Stimulated activated CD4-positive, alpha-beta T cell treated with anti-CD3 and anti-CD28 coated beads, Interleukin-4, amount 100 ng/mL, for 48 hours (primary cell): ENCODE measurements at places on chromosomes 1 and 21.

GRCh38 chr21:35713914-35714313, 346.4 kb downstream of the SETD4 start:
- DNase-seq: no peak

GRCh38 chr1:109883248-109883955, 27.2 kb upstream of the CSF1 start:
- no peak for DNase-seq

- DNase-seq: no peak
These were observed 85.1 kb downstream of the UBE4B start for GRCh38 chr1:10117865-10118264.

DNA sequence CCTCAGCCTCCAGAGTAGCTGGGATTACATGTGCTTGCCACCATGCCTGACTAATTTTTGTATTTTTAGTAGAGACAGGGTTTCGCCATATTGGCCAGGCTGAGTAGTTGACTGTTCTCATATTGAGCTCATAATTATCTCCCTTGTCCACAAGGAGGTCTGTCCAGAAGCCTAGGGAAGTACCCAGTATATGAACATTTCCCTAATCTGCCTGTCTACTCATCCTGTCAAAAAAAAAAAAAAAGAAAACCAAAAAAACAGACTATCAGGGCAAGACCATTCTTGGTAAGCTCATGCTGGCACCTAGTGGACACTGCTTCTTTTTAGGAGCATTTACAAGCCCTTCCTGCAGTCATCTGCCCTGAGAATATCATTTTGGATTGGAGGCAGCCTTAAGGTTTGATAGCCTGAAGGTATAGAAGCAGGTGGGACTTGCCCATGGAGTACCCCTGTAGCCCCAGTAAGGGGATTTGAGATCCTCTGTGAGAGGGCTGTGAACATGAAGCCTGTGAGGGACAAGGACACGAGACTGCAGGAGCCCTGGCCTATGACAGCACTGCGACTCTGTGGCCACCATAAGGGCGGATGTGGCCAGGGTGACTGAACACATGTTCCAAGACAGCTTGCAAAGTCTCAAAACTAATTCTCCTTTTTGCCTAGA, 10.8 kb upstream of the DUSP12 start:
- DNase-seq: no peak

GRCh38 chr1:10867138-10867721, 70.8 kb upstream of the CASZ1 start:
- peak; percentile 42 for DNase-seq

- no peak for DNase-seq
These were observed 26.3 kb upstream of the TIAM1 start for GRCh38 chr21:31370281-31370892.

GRCh38 chr1:920521-920920, 3.2 kb upstream of the SAMD11 start:
- DNase-seq: no peak

DNA sequence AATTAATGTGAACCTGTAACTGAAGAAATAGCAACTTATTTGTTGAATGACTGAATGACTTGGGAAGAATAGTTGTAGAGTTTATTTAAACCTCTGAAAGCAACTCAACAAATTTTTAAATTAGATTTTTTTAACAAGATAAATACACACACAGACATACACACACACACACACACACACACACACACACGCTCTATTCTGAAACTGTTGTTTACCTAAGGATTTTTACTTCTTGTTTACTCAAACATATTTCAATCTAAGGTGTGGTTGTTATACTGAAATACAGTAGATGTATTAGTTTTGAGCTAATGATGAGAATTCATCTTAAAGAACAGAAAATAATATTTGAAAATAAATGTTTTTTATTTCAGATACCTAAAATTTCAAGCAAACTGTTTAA, 11.5 kb downstream of the ACADM start:
- DNase-seq: no peak

GRCh38 chr21:13368200-13368599, 241.4 kb upstream of the POTED start:
- DNase-seq: no peak

DNA sequence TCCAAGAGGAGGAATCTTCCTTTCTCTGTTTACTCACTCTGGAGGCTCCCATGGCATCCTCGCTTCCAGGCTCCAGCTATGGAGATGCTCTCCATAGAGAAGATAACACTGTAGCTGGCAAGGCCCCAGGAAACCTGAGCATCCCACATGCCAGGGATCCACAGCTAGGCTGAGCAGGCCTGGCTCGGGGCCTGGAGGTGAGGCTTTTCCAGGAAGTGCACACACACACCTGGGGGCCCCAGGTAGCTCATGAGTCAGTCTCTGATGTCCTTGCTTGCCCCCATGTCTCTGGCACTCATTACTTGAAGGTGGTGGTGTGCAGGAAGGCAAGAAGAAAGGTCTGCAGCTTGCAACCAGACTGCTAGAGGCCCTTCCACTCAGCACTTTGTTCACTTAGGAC, 5.5 kb upstream of the LCE5A start:
- no peak for DNase-seq

- DNase-seq: no peak
These were observed 336.6 kb downstream of the USH2A start for GRCh38 chr1:216086678-216087077.

DNA sequence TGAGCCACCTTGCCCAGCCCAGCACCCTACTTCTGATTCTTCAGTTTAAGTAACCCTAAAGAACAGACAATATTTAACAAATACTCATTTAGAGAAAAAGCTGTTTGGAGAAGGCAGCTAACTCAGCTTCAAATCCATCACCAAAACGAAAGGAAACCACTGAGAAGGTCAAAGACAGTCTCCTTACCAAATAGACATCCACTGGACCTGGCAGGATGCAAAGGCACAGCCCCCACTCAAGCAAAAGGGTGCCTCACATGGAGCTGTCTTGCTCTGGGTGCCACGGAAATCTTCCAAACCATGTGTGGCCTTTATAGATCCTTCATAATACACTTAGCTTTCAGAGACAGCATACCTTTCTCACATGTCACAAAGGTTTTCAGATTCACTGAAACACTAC, 165.5 kb downstream of the RERE start:
- DNase-seq: no peak
